Activated T-cell treated with anti-CD3 and anti-CD28 coated beads for 4 hours (primary cell): ENCODE measurements at places on chromosomes 5 and 9.

GRCh38 chr5:174311531-174312269, 266.2 kb downstream of the NSG2 start:
- DNase-seq: peak; percentile 41

DNA sequence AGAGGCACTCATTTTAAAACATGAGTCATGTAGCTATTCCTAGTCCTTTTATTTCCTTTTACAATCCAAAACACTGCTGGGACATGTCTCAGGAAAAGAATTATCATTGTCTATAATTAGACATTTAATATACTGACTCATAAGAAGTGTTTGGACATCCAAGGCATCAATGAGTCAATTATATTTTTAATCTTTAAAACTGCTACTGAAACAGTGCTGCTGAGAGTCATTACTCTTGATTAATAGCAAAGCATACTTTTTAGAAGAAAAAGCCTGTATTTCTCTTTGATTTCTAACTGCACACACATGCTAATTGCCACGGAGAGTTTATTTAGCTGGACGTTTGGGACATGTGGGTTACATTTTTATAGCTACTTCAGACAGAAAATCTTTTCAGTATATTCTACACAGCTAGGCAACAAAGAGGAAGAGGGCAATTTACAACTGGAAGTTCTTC, 1249.0 kb upstream of the CDH18 start:
- no peak for DNase-seq

DNA sequence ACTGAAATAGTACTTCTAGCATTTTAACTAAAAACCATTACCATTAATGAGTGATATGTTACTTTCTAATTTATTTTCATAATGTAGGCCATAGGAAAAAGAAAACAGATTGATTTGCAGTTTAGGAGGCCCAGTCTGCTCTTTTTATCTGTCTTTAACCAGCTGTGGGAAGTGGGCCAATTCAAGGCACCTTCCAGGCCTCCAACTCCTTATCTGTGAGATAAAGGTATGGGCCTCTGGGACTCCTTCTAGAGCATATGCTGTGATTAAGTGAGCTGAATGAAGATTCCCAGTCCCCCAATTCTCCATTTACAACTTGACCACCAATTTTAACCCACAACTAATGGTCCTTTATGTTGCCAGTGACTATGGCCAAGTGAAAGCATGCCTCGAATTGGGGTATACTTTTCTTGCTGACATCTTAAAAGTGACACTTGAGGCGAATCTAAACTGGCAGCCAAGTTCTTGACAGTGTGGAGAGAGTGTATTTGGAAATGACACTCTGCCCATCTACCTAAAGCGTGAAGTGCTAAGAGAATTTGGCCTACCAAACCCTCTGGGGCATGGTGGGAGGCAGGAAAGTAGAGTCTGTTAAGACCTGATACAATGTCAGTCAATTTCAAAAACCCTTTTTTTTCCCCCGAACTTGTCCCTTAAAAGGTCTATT, 88.3 kb downstream of the PIK3R1 start:
- no peak for DNase-seq

DNA sequence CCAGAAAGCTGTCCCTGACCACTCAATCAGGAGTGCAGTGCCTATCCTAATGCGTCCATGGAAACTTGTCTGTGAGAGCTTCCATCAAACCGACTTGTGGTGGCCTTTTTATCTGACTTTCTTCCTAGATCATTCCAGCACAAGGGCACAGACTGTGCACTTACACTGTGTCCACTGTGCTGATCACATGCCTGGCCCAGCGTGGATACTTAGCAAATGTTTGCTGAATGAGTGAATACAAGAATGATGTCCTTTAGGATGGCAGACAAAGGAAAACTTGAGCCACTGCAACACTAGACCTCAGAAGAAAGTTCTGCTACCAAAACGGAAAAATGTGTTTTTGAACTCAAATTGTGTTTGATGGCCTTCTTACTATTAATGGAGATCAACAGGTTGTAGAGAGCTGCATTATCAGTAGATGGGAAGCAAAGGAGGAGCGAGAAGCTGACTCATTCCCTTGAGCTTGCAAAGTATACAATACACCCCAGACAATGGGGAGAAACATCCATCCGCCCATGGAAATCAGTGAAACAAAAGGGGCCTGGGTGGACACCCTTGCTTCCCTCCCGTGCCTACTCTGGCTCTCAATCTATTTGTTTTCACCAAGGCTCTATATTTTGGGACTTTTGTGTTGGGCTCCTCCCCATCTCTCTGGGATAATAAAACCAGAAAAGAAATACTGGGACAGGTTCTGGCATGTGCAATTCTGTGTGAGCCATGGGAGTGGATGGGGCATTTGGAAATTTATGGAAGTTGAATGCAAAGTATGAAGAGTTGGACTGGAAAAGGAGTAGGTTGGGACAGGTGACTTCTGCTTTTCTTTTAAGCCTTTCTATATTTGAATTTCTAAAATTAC, 76.2 kb upstream of the ZFAND5 start:
- no peak for DNase-seq

DNA sequence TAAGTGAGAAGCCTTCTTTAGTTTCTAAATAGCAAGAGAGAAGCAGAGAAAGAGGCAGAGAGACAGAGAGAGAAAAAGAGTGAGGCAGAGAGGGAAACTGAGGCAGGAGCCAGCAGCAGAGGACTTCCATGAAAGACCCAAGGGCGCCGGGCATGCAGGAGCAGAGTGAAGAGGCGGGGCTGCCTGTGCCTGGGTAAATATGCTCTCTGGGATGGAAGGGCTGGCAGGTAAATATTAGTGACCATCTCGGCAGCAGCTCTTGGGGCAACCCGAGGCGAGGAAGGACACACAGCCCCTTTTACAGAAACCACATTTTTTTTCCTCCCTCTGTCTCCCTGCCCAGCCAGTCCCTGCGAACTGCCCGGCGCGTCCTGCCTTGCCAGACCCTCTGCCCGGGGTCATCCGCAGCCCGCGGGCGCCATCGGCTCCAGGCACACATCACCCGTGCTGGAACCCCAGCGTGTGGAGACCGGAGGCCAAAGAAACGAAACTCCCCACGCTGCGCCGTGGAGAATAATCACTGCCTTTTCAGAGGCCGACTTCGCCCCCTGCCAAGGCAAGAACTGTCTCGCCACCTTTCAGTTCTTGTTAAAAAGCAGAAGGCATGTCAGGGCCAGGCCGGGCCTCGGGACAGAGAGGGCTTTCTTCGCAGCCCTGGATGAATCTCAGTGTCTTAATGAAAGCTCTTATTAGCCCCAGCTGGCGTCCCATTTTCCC, 61.3 kb downstream of the BOD1 start:
- DNase-seq: no peak

GRCh38 chr5:66551945-66552344, 44.2 kb upstream of the MAST4 start:
- DNase-seq: no peak

DNA sequence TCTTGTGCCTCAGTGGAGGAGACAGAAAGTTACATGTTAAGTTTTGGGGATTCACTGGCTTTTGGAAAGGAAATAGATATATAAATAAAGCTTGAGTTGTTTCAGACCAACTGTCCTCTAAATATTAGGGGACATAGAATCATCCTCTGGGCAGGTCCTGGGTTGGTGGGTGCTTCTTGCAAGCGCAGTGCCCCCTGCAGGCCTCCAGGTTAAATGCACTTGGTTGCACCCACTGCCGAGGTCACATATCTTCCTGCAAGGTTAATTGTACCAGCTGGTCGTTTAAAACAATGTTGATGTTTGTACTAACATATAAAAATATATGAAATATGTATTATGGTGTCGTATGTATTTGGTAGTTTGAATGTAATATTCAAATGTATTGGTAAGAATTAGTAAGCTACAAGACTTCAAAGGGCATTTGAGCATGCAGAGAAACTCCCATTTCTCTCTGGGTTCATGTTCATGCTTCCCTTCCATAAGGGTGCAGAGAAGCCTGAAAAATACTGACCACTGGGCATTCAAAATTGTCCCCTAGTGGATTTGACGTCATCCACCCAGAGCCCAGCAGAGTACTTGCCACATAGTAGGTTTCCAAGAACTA, 87.0 kb downstream of the ZNF618 start:
- DNase-seq: no peak

DNA sequence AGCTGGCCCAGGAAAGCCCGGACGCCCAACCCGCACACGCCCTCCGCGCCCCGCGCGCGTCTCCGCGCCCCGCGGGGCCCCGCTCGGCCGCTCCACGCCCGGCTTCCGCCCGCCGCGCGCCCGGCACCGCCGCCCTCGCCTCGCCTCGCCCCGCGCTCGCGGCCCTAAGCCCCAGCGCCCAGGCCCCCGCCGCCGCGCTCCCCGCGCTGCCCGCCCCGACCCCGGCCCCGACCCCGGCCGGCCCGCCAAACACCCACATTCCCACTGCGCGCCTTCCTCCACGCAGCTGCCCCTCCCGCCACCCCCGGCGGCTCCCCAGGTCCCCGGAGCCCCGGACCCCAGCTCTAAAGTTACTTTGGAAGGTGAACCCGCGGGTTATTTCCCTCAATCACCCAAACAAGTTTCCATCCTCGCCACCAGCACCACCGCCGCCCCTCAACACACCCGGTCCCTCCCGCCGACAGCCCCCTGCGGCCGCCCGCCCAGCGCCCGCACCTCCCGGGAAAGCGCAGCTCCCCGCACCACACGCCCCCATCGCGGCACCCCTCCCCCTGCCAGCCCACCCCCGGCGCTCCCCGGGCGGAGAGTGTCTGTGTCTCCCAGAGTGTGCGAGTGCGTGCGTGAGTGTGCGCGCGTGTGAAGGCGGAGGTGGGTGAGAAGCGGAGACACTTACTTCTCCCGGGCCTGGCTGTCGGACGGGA, 439 bp downstream of the SSBP2 start:
- no peak for DNase-seq

- DNase-seq: no peak
Observed at GRCh38 chr9:76643399-76644117, 120.7 kb upstream of the PCA3 start.

GRCh38 chr5:172339264-172340180, 56.0 kb upstream of the UBTD2 start:
- DNase-seq: no peak

DNA sequence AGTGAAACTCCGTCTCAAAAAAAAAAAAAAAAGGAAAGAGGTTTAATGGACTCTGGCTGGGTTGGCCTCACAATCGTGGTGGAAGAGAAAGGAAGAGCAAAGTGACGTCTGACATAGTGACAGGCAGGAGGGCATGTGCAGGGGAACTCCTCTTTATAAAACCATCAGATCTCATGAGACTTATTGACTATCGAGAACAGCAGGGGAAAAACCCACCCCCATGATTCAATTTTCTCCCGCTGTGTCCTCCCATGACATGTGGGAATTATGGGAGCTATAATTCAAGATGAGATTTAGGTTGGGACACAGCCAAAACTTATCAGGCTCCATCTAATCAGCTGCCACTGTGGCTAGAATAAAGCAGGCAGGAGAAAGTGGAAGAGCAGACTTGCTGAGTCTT, 610.4 kb upstream of the NUDT12 start:
- no peak for DNase-seq

GRCh38 chr5:115320006-115320405, 23.6 kb upstream of the CCDC112 start:
- DNase-seq: no peak

DNA sequence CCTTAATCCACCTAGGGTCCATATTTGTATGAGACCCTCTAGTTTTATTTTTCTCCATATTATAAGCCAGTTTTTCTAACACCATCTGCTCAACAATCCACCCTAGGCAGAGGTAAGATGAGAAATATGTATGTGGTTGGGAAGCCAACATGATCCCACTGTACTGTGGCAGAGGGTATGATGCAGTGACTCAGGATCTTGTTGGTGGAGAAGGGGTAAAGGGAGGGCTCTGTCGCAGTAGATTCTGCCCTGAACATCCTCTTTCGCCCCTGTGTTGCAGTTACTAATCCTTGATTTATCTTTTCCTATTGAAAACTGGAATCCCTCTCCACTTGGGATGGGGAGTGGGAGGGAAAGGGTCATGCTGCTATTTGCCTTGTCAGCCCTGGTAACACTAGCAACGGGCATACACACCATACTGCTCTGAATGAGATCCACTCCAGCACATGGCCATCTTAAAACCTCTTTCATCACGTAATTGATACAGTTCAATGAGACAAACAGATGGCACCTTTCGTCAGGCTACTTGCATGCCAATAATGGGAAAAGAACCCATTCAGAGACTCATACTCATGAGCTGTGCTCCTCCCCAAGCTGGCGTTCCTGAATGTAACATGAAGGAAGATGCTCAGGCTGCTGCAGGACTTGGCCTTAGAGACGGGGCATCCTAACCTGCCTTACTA, 63.0 kb downstream of the ADAMTS12 start:
- DNase-seq: no peak

- no peak for DNase-seq
Observed at GRCh38 chr5:167916706-167917105, 374.7 kb upstream of the WWC1 start.

DNA sequence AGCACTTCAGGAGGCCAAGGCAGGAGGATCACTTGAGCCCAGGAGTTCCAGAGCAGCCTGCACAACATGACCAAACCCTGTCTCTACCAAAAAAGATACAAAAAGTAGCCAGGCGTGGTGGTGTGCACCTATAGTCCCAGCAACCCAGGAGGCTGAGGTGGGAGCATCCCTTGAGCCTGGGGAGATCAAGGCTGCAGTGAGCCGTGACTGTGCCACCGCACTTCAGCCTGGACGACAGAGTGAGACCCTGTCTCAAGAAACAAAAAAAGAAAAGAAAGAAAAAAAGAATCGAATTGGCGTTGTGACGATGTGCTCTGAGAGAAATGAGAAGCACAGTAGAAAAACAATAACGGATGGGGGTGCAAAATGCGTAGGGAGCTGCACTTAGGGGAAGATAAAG, 101.4 kb downstream of the NDFIP1 start:
- no peak for DNase-seq

DNA sequence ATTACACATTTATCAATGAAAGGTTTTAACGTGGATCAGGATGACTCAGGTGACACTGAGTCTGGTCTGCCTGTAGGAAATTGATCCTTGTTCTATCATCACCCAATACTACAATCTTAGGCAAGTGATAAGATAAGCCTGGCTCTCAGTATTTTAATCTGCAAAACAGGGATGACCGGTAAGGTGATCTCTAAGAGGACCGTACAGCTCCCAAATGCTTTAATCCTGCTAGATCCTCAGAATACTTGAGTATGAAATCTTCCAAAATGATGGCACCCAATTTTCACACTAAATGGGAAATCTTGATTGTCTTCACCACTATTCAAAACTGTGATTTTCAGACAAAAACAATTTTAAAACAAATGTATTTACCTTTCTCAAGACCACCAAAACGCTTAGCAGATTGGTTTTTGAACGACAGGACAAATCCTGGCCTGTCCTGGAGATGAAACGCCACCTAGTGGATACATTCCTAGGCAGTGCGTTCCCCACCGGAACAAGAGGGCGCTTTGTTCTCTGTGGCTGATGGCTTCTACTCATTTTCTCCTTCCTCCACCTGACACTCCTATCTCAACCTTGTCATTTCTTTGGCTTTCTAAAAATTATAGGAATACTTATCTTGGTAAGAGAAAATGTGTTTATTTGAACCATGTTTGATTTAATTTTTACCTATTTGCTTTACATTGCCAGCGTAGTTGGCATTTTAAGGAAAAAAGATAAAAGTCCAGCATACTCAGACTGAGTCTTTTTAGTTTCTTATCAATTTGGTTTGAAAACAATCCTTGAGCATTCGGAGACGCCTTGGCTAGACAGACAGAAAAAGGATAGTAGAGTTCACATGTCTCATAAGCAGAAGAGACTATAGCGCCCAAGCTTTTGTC, 41.2 kb upstream of the VCAN start:
- peak; percentile 17 for DNase-seq

- no peak for DNase-seq
Observed at GRCh38 chr9:33227741-33228140, 12.2 kb upstream of the SPINK4 start.
